ENCODE measurements at places on chromosomes 7 and 10. TPM values are rescaled to one million over a fixed set of nuclear protein-coding genes. Genes with fewer than 3 reads are reported as not detected.

RBM17 gene
- 106 TPM for total RNA-seq

OR9A2 gene
- total RNA-seq: not detected

SSC4D gene
- total RNA-seq: 0.70 TPM

RET gene
- 0.42 TPM for total RNA-seq

SYNPO2L gene
- total RNA-seq: 0.29 TPM

SUGCT gene
- 3.1 TPM for total RNA-seq

MPP7 gene
- 35.8 TPM for total RNA-seq

MEST gene
- total RNA-seq: 28.9 TPM

GBX1 gene
- total RNA-seq: not detected

PAPOLB gene
- total RNA-seq: 0.29 TPM

DENND11 gene
- total RNA-seq: 19.1 TPM

HOXA6 gene
- total RNA-seq: 8.5 TPM

HABP2 gene
- total RNA-seq: 0.23 TPM

GIMAP7 gene
- total RNA-seq: 24.5 TPM

TMEM139 gene
- 34.0 TPM for total RNA-seq

STEAP1 gene
- total RNA-seq: 20.5 TPM

TFPI2 gene
- 1.3 TPM for total RNA-seq

AFAP1L2 gene
- 17.9 TPM for total RNA-seq

Data from ureter (tissue), 1 donor.